H9 (cell line): ENCODE measurements at places on chromosomes 5 and 9.

DNA sequence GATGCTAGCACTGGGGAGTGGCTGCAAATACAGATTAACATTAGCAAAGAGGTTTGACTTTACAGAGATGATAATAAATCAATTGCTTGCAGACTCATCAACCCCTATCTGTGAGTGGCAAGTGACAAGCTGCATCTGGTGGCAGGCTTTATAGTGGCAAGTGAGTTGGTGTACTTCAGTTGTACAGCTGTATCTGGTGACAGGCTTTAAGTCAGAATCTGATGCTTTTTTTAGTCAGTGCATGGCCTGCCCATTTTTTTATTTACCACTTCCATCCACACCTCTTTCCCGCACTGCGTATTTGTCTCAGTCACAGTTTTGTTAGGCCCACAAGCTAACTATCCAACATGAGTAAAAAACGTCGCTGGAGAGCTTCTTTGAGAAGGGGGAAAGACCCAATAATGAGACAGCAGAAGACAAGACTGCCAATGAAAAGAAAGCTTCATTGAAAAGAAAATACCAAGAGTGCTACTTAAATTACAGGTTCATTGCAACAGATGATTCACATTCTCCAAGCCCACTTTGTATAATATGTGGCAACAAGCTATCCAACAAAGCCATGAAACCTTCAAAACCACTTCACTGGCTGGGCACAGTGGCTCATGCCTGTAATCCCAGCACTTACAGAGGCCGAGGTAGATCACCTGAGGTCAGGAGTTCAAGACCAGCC lies 23.1 kb downstream of the ANP32B start:
- DNase-seq, result no peak

- peak; percentile 31 for DNase-seq
These were observed 33.3 kb downstream of the KCTD16 start for GRCh38 chr5:144203750-144204596.

DNA sequence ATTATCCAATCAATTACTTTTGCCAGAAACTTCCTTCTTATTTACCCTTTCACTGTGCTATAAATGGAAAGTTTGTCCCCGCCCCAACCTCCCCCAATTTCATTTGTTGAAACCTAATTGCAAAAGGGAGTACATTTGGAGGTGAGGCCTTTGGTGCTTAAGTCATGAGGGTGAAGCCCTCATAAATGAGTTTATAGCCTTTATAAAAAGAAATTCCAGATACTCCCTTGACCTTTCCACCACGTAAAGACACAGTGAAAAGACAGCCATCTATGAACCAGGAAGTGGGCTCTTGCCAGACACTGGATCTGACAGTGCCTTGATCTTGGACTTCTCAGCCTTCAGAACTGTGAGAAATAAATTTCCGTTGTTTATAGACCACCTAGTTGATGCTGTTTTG lies 82.3 kb downstream of the NUDT12 start:
- no peak for DNase-seq

DNA sequence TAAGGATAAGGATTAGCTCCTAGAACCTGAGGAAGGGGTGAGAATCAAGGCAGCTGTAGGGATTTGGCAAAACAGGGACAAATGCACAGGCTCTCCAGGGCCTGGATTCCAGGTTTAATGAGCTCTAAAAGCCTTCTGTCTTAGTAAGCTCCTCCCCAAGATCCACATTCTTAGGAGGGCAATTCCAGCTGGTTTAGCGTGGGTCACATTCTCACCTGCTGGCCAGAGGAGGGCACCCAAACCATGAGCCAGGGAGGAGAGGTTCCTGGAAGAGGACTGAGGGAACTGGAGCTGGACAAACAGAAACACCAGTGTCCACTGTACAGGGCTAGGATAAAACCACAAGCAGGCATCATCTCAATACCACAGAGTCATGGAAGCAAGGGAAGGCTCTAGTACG lies 480.0 kb downstream of the CCDC171 start:
- DNase-seq, result peak; percentile 45

- DNase-seq, result peak; percentile 92
These were observed 732 bp downstream of the MARCHF11 start for GRCh38 chr5:16178745-16179372.

- DNase-seq, result no peak
These were observed 125.6 kb downstream of the LPAR1 start for GRCh38 chr9:110912419-110913291.

- no peak for DNase-seq
These were observed 113.7 kb downstream of the LHFPL2 start for GRCh38 chr5:78534905-78535200.
